ENCODE measurements at places on chromosomes 4 and X. TPM values are rescaled to one million over a fixed set of nuclear protein-coding genes. Genes with fewer than 3 reads are reported as not detected.

DNA sequence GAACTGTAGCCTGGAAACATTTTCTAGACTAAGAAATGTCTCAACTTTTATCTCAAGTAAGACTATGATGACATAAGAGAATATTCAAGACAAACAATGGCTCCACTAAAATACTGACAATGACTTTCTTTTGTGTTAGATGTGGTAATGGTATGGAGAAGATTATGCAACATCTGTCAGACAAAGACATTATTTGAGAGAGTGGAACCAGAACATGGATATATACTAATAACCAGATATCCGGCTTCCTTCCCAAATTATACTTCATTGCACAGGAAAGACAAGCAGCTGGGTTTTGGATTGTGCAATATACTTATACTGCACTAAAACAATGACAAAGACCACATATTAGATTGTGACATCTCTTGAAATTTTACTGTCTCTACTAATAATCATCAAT is 290.8 kb upstream of the GIMD1 start:
- H3K36me3 ChIP-seq = no peaks in the 10 kb centered on the region
- H3K27ac ChIP-seq = peak overlapping the region; percentile 76
- no peaks in the 10 kb centered on the region for H3K27me3 ChIP-seq
- DNase-seq = peak; percentile 94

DNA sequence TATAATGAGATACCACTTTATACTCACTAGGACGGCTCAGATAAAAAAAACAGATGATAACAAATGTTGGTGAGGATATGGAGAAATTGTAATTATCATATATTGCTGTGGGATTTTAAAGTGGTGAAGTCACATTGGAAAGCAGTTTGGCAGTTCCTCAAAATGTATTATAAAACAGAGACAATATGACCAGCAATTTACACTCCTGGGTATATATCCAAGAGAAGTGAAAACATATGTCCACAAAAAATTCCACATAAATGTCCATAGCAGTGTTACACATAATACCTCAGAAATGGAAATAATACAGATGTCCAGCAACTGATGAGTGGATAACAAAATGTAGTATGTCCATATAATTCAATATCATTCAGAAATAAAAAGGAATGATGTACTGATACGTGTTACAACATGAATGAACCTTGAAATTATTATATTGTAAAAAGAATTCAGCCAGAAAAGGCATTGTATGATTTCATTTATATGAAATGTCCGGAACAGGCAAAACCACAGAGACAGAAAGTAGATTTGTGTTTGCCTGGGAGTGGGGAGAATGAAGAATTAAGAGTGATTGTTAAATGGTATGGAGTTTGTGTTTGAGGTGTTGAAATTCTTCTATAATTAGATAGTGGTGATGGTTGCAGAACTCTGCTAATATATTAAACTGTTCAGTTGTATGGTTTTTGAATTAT is 220.9 kb downstream of the SLC7A11 start:
- DNase-seq = no peak
- H3K36me3 ChIP-seq = no peaks in the 10 kb centered on the region
- no peaks in the 10 kb centered on the region for H3K4me1 ChIP-seq
- no peak overlapping the region for H3K27ac ChIP-seq
- H3K4me3 ChIP-seq = no peak overlapping the region

GBA3 gene
- total RNA-seq = not detected

DNA sequence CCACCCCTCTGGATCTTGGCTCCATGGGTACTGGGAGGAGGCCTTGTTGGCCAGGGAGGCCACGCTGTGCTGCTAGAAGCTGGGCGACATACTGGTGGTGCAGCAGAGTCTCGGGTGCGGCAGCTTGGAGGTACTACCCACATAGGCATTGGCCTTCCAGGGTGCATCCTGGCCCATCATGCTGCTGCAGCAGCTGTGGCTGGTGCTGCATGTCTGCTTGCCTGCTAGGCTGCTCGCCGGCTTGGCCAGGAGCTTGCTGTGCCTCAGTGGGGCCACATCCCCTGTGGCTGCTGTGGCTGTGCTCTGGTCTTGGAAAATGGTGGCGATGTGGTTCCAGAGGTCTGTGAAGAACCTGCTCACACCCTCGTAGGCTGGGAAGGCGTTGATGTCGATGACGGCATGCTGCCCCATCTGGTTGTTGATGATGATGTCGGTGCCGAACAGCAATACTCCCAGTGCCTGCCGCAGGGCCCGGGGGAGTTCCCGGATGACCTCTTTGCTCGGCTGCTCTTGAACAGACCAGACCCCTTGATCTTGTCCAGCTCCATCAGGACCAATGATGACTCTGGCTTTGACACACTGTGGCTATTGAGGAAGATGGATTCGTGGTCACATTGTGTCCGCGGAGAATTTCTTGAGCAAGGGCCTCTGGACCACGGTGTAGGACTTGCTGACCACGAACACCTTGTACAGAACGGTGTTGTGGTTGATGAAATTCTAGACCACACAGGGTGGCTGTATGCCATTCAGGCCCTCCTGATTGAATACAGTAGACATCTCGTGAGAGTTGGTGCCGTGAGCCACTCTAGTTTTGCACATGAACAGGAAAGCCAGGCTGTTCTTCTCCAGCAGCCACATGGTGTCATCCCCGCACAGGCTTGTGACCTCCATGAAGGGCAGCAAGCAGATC is 11.8 kb downstream of the RBM10 start:
- no peaks in the 10 kb centered on the region for H3K4me1 ChIP-seq
- no peak overlapping the region for H3K27ac ChIP-seq
- peaks cover 16% of the 10 kb centered on the region for H3K36me3 ChIP-seq
- no peak overlapping the region for H3K4me3 ChIP-seq
- no peak for DNase-seq

DNA sequence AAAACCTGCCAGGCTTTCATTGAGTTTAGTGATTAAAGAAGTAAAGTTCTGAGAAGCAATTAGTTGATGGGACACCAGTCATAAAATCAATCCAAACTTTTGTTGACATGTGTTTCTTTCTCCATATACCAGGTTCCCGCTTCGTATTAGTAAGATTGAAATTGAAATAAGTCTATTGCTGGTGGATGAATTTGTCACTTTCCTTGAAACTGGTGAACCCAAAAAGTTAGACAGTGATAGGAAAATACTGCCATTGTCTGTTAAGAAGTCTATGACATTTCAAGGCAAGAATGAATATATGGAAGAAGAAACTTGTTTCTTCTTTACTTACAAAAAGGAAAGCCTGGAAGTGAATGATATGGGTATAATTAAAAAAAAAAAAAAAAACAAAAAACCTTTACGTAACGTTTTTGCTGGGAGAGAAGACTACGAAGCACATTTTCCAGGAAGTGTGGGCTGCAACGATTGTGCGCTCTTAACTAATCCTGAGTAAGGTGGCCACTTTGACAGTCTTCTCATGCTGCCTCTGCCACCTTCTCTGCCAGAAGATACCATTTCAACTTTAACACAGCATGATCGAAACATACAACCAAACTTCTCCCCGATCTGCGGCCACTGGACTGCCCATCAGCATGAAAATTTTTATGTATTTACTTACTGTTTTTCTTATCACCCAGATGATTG is at the start of gene CD40LG:
CD40LG (plus strand) TSS at position 482 of the 684 bp plus-strand sequence; CDS start at position 573, 91 bp downstream.
- H3K36me3 ChIP-seq = no peaks in the 10 kb centered on the region
- no peak for DNase-seq
- no peaks in the 10 kb centered on the region for H3K4me1 ChIP-seq
- H3K27ac ChIP-seq = no peak within 1 kb of the TSS
- H3K4me3 ChIP-seq = no peak within 1 kb of the TSS

DNA sequence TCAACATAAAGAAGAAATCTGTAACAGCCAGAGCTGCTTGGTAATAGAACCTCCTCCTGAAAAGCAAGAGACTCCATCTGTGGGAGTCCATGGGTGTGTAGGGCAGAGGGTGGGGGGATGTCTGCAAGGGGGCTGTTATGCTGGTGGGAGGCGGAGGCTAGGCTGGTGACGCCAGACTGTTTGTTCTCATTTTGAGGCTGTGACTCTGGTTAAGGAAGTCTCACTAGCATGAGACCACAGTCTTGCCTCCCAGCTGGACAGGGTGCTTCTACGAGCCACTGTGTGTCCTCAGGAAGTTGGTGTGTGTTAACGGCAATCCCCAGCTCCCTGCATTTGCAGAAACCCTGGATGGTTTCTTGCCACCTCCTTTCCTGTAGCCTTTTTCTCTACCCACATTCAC is 79.8 kb downstream of the NSUN7 start:
- H3K36me3 ChIP-seq = no peaks in the 10 kb centered on the region
- no peaks in the 10 kb centered on the region for H3K4me1 ChIP-seq
- H3K4me3 ChIP-seq = no peak overlapping the region
- H3K27me3 ChIP-seq = no peaks in the 10 kb centered on the region
- no peak for DNase-seq

DNA sequence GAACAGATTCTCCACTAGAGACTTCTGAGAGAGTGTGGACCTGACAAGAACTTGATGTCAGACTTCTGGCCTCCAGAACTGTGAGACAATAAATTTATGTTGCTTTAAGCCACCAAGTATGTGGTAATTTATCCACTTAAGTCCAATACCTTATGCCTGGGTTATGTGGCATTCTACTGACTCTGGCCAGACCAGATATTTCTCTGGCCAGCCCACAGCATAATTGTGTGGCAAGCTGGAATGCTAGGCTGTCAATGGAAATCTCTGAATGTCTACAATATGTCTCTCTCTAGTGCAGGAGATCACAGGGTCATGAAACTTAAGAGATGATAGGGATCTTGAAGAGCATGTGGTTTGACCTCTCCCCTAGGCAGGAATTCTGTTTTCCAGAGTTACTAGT is 251.0 kb downstream of the ZNF674 start:
- no peak overlapping the region for H3K27ac ChIP-seq
- no peaks in the 10 kb centered on the region for H3K4me1 ChIP-seq
- H3K4me3 ChIP-seq = no peak overlapping the region
- no peaks in the 10 kb centered on the region for H3K36me3 ChIP-seq

SHOX gene
- total RNA-seq = not detected

SMIM10 gene
- not detected for total RNA-seq

GRCh38 chrX:29477878-29478277 is 737.5 kb upstream of the MAGEB2 start:
- no peaks in the 10 kb centered on the region for H3K36me3 ChIP-seq
- DNase-seq = no peak
- H3K27ac ChIP-seq = no peak overlapping the region
- no peaks in the 10 kb centered on the region for H3K27me3 ChIP-seq
- no peak overlapping the region for H3K4me3 ChIP-seq

DNA sequence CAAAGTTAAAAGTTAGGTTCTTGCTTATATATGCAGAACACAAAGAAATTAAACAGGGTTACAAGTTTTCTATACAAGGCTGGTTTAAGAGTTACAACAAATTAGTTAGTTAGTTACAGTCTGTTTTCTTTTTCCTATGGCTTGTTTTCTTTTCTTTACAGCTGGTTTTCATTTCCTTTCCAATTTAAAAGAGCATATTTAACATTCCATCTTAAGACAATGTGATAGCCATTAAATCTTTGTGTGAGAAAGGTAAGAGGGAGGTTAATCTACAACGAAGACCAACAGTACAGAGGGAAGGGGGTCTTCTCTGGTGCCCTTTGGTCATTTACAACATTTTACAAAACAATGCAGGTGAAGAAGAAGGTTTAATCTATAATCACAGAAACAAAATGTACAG is 290.6 kb downstream of the ZNF674 start:
- peaks cover 33% of the 10 kb centered on the region for H3K4me1 ChIP-seq
- H3K27ac ChIP-seq = peak overlapping the region; percentile 93
- peak; percentile 65 for DNase-seq
- H3K4me3 ChIP-seq = no peak overlapping the region

CABS1 gene
- total RNA-seq = not detected

All from A673 (cell line).